Peyer's patch (tissue), 4 donors: ENCODE measurements at places on chromosomes 6 and 20. TPM values are rescaled to one million over a fixed set of nuclear protein-coding genes. Genes with fewer than 3 reads are reported as not detected.

- no peaks in the 10 kb centered on the region for H3K36me3 ChIP-seq
- H3K27me3 ChIP-seq, result no peaks in the 10 kb centered on the region
- H3K4me1 ChIP-seq, result peaks cover 51% of the 10 kb centered on the region
- no peak for DNase-seq
- H3K4me3 ChIP-seq, result no peak overlapping the region
- H3K27ac ChIP-seq, result peak overlapping the region; percentile 59
Measured at GRCh38 chr6:43912598-43913371, 142.8 kb downstream of the VEGFA start.

GRCh38 chr6:164206807-164207423 lies 792.4 kb downstream of the QKI start:
- no peak for DNase-seq
- no peak overlapping the region for H3K4me3 ChIP-seq
- H3K27ac ChIP-seq, result no peak overlapping the region
- H3K36me3 ChIP-seq, result no peaks in the 10 kb centered on the region

GRCh38 chr6:52588087-52588709 lies 11.3 kb upstream of the TRAM2 start:
- H3K36me3 ChIP-seq, result no peaks in the 10 kb centered on the region
- DNase-seq, result no peak
- no peak overlapping the region for H3K4me3 ChIP-seq

GRCh38 chr20:32314768-32315167 lies 37.3 kb downstream of the KIF3B start:
- H3K4me3 ChIP-seq, result no peak overlapping the region
- DNase-seq, result no peak
- H3K36me3 ChIP-seq, result no peaks in the 10 kb centered on the region
- H3K4me1 ChIP-seq, result no peaks in the 10 kb centered on the region

DNA sequence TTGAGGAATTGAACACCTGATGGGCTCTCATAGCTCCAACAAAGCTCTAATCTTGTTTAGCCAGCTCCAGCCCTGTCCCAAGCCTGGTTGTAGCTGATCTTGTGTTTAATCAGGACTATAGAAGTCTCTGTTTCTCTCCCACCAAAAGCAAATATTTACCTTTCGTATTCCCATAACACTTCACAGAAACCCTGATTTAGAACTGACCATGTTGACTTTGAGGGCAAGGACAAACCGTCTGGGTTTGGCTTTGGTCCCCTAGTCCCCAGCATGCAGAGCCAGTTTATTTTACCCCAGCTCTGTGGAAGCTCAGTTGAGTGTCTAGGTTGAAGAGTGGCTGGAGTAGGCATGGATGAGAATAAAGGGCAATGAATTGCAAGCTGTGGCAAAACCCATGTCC lies 18.0 kb upstream of the SIM1 start:
- H3K27ac ChIP-seq, result no peak overlapping the region
- no peak for DNase-seq
- H3K36me3 ChIP-seq, result no peaks in the 10 kb centered on the region
- H3K4me1 ChIP-seq, result no peaks in the 10 kb centered on the region
- H3K4me3 ChIP-seq, result no peak overlapping the region
- no peaks in the 10 kb centered on the region for H3K27me3 ChIP-seq

GRCh38 chr20:53291548-53291947 lies 302.1 kb downstream of the ZNF217 start:
- H3K27ac ChIP-seq, result no peak overlapping the region
- no peaks in the 10 kb centered on the region for H3K4me1 ChIP-seq
- no peak overlapping the region for H3K4me3 ChIP-seq
- no peaks in the 10 kb centered on the region for H3K27me3 ChIP-seq

DNA sequence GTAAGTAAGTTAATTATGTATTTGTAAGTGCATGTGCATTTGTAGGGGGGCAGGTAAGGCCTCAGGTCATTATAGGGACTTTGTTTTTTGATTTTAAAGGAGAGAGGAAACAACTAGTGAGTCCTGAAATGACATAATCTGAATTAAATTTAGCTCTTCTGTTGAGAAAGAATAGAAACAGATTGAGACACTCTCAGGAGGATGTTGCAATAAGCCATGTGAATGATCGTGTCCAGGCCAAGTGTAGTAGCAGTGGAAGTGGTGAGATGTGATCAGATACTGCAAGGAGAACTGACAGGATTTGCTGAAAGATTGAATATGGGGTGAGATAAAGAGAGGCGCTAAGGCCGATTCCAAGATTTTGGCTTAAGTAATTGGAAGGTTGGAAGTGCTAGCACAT lies 2.6 kb upstream of the CENPW start:
- H3K27me3 ChIP-seq, result no peaks in the 10 kb centered on the region
- no peak overlapping the region for H3K27ac ChIP-seq
- no peak overlapping the region for H3K4me3 ChIP-seq
- H3K4me1 ChIP-seq, result no peaks in the 10 kb centered on the region

- peaks cover 24% of the 10 kb centered on the region for H3K4me1 ChIP-seq
- no peak overlapping the region for H3K4me3 ChIP-seq
- H3K27me3 ChIP-seq, result no peaks in the 10 kb centered on the region
- no peaks in the 10 kb centered on the region for H3K36me3 ChIP-seq
- peak overlapping the region; percentile 33 for H3K27ac ChIP-seq
- peak; percentile 73 for DNase-seq
Measured at GRCh38 chr20:59154317-59155013, 9.2 kb upstream of the ZNF831 start.

GRCh38 chr20:381581-382290 lies 1.2 kb downstream of the TRIB3 start:
- H3K27ac ChIP-seq, result peak overlapping the region; percentile 91
- no peaks in the 10 kb centered on the region for H3K27me3 ChIP-seq
- peak overlapping the region; percentile 86 for H3K4me3 ChIP-seq
- no peaks in the 10 kb centered on the region for H3K36me3 ChIP-seq
- no peaks in the 10 kb centered on the region for H3K4me1 ChIP-seq

DNA sequence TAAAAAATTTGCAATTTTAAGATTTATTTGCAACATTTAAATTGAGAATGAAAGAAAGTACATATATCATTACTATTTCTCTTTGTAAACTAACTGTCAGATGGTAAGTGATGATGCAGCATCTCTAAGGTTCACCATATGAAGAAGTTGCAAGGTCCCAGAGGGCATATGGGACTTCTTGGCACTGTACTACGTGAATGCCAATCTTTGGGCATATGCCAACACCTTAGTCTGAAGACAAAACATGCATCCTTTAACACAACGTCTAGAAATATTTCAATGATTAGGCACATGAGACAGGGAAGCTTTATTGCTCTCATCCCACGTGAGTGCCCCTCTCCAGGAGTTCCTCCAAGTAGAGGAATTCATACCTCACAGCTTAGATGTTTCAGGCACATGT lies 66.8 kb downstream of the CDK19 start:
- no peaks in the 10 kb centered on the region for H3K36me3 ChIP-seq
- no peak for DNase-seq
- H3K27ac ChIP-seq, result no peak overlapping the region
- H3K4me1 ChIP-seq, result no peaks in the 10 kb centered on the region
- no peaks in the 10 kb centered on the region for H3K27me3 ChIP-seq

DNA sequence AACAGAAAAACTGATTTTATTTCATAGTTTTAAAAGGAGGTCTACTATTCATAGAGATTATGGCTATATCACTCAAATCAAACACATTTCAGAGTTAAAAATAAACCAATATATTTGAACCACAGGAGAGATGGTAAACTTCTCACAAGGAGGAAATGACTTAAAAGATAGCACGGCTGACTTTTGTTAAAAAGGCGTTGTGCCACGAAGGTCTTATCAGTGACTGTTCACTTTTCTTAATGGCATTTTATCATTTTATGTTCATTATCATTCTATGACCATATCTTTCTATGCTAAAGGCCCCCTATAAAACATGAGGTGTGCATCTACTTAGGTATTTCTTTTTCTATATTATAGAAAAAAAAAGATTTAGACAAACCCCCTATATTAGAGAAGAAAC lies 19.6 kb downstream of the ELOVL4 start:
- H3K36me3 ChIP-seq, result no peaks in the 10 kb centered on the region
- H3K4me3 ChIP-seq, result no peak overlapping the region
- no peak for DNase-seq
- no peaks in the 10 kb centered on the region for H3K27me3 ChIP-seq

DNA sequence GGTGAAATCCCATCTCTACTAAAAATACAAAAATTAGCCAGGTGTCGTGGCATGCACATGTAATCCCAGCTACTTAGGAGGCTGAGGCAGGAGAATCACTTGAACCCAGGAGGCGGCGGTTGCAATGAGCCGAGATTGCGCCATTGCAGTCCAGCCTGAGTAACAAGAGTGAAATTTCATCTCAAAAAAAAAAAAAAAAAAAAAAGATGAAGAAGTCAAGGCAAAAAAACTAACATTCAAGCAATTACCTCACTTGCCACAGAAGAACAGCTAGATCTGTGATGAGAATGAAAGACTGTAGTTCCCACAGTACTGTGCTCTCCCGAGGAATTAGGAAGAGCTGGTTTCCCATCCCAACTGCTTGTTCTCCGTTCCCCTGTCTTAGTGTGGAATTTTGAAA lies 144.7 kb upstream of the ECI2 start:
- H3K27ac ChIP-seq, result no peak overlapping the region
- no peaks in the 10 kb centered on the region for H3K27me3 ChIP-seq
- H3K4me3 ChIP-seq, result no peak overlapping the region
- H3K36me3 ChIP-seq, result no peaks in the 10 kb centered on the region

GRCh38 chr6:89555031-89555430 lies 83.5 kb downstream of the LYRM2 start:
- H3K27ac ChIP-seq, result no peak overlapping the region
- no peaks in the 10 kb centered on the region for H3K27me3 ChIP-seq
- no peaks in the 10 kb centered on the region for H3K36me3 ChIP-seq
- no peaks in the 10 kb centered on the region for H3K4me1 ChIP-seq
- no peak for DNase-seq

- DNase-seq, result no peak
- H3K4me3 ChIP-seq, result no peak overlapping the region
- H3K27ac ChIP-seq, result no peak overlapping the region
- no peaks in the 10 kb centered on the region for H3K4me1 ChIP-seq
Measured at GRCh38 chr6:166935353-166935752, 21.0 kb downstream of the RNASET2 start.

- DNase-seq, result no peak
- no peaks in the 10 kb centered on the region for H3K27me3 ChIP-seq
- H3K36me3 ChIP-seq, result no peaks in the 10 kb centered on the region
- no peaks in the 10 kb centered on the region for H3K4me1 ChIP-seq
- H3K27ac ChIP-seq, result no peak overlapping the region
Measured at GRCh38 chr6:25477006-25477590, 174.9 kb upstream of the SCGN start.

DNA sequence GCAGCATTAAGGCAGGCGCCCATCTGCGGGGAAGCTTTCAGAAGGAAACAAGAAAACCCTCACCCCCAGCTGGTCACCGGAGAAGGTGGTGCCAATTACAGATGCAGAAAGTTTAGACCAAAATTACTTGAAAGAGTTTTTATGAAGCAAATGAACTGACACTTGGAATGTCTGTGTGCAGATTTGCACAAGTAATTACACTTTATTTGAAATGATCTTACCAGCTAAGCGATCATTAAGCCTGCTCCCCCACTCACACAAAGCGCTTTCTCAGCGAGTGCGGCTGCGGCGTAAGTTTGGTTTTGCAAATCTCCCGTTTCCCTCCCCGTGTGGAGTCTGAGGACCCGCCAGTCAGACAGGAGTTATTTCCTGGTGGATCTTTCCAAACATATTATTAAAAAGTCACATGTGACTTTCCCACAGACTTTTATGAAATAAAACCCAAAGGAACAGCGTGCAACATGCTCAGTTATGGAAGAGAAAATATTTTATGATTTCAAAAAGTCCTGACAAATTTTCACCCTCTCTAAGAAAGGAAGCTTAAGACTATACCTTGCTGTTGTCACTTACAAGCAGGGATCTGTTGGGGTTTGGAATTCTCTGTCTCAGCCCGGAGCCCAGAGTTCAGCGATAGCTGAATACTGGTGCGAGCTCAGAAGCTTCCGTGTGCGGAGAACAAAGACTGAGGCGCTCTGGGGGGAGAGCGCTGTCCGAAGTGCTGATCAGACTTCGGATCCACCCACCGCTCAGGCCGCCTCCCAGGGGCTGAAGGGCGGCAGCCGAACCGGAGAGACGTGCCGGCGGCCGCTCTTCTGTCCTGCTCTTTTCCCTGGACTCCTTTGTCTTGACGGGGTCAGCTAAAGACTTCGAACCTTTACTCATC lies 2.7 kb upstream of the MYT1 start:
- DNase-seq, result no peak
- H3K27ac ChIP-seq, result no peak overlapping the region
- no peaks in the 10 kb centered on the region for H3K36me3 ChIP-seq
- no peaks in the 10 kb centered on the region for H3K4me1 ChIP-seq

DNA sequence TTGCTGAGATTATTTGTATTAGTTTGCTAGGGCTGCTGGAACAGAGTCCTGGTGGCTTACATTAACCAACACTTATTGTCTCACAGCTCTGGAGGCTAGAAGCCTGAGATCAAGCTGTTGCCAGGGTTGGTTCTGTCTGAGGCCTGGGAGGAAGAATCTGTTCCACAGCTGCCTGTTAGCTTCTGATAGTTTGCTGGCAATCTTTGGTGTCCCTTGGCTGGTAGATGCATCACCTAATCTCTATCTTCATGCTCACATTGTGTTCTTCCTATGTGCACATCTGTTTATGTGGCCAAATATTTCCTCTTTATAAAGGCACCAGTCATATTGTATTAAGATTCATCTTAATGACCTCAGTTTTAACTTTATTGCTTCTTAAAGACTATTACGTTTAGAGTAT lies 19.5 kb downstream of the SF3B5 start:
- DNase-seq, result no peak
- no peak overlapping the region for H3K4me3 ChIP-seq
- no peaks in the 10 kb centered on the region for H3K36me3 ChIP-seq
- no peaks in the 10 kb centered on the region for H3K27me3 ChIP-seq
- H3K27ac ChIP-seq, result no peak overlapping the region
- H3K4me1 ChIP-seq, result no peaks in the 10 kb centered on the region

- no peak overlapping the region for H3K27ac ChIP-seq
- H3K4me3 ChIP-seq, result no peak overlapping the region
- no peaks in the 10 kb centered on the region for H3K27me3 ChIP-seq
- no peaks in the 10 kb centered on the region for H3K36me3 ChIP-seq
- H3K4me1 ChIP-seq, result no peaks in the 10 kb centered on the region
- no peak for DNase-seq
Measured at GRCh38 chr6:116313101-116313776, 33.5 kb upstream of the TSPYL1 start.

DNA sequence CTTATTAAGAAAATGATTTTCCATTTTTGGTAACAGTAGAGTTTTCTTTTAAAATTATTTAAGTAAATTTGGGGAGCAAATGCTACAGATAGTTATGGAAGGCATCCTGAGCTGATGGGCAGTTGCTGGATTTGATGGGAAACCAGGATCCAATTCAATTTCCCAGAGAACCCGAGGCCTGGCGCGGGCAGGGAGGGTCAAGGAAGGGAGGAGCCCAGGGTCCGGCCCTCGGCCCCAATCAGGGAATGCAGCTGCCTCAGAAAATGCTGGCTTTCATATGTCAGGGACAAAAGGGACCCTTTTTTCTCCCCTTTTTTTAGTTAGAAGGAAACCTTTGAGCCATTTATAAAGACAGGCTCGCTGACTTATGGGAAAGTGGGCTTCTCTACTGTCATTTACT lies 42.1 kb downstream of the CTCFL start:
- no peak overlapping the region for H3K4me3 ChIP-seq
- H3K36me3 ChIP-seq, result no peaks in the 10 kb centered on the region
- H3K4me1 ChIP-seq, result no peaks in the 10 kb centered on the region

GRCh38 chr6:146857180-146857979 lies 258.6 kb downstream of the ADGB start:
- H3K4me1 ChIP-seq, result peaks cover 5% of the 10 kb centered on the region
- H3K4me3 ChIP-seq, result peak overlapping the region; percentile 25
- peak overlapping the region; percentile 48 for H3K27ac ChIP-seq
- peak; percentile 82 for DNase-seq
- H3K36me3 ChIP-seq, result no peaks in the 10 kb centered on the region

The APOM gene
- 10.9 TPM for total RNA-seq

The RIMS1 gene
- total RNA-seq, result 5.0 TPM

The EFCAB8 gene
- 0.83 TPM for total RNA-seq

The LY86 gene
- total RNA-seq, result not detected

The LAMA4 gene
- total RNA-seq, result 10.0 TPM
